ENCODE measurements at places on chromosomes 3 and 15. TPM values are rescaled to one million over a fixed set of nuclear protein-coding genes. Genes with fewer than 3 reads are reported as not detected.

IGSF10 gene
- 0.55 TPM for total RNA-seq

GRIP2 gene
- total RNA-seq: not detected

- H3K4me3 ChIP-seq: no peak overlapping the region
- H3K36me3 ChIP-seq: no peaks in the 10 kb centered on the region
These were observed 6.2 kb downstream of the P2RY1 start for GRCh38 chr3:152841131-152841530.

TTBK2 gene
- 24.7 TPM for total RNA-seq

AMIGO3 gene
- total RNA-seq: not detected

LMLN gene
- total RNA-seq: 21.1 TPM

GRCh38 chr3:25554376-25554775 is 110.3 kb downstream of the TOP2B start:
- no peak for DNase-seq
- no peaks in the 10 kb centered on the region for H3K36me3 ChIP-seq
- H3K4me3 ChIP-seq: no peak overlapping the region
- 0 out of 2 replicates have a peak, but pooled peaks cover 9% of the 10 kb centered on the region for H3K4me1 ChIP-seq
- no peak overlapping the region for H3K27ac ChIP-seq

- DNase-seq: no peak
- no peaks in the 10 kb centered on the region for H3K27me3 ChIP-seq
- H3K36me3 ChIP-seq: no peaks in the 10 kb centered on the region
These were observed 82.1 kb downstream of the CGNL1 start for GRCh38 chr15:57458356-57458781.

DNA sequence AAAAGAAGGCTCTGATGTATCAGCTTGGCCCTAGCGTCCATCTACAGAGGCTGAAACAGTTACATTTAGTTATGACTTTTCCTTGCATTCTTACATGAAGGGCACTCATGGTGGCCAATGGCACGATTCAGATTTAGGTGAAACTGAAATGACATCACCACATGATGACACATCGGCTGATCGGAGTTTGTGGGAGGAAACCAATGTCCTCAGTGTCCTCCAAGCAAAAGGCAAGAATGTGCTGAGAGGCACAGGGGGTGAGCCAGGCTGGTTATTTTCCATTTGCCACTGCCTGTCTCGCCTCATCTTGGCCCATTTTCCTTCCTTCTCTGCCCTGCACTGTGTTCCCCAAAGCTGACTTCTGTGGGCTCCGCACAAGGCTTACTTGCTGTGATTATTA is 34.4 kb downstream of the TARS3 start:
- H3K27me3 ChIP-seq: no peaks in the 10 kb centered on the region
- no peak overlapping the region for H3K27ac ChIP-seq
- DNase-seq: no peak
- no peaks in the 10 kb centered on the region for H3K36me3 ChIP-seq
- no peak overlapping the region for H3K4me3 ChIP-seq

DNA sequence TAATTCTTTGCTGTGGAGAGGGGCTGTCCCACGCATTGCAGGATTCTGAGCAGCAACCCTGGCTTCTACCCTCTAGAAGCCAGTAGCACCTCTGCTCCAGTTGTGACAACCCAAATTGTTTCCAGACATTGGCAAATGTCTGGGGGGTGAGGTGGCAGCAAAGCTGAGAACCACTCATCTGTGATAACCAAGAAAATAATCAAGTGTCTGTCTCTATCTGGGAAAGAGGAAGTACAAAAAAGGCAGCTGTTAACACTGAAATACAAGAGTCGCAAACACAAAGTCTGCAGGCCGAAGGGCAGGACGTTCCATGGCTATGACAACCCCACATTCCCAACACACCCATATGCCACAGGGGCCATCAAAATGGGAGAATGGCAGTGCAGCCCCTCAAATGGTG is 42.2 kb upstream of the GNB5 start:
- no peaks in the 10 kb centered on the region for H3K4me1 ChIP-seq
- no peak for DNase-seq
- no peak overlapping the region for H3K4me3 ChIP-seq
- H3K36me3 ChIP-seq: no peaks in the 10 kb centered on the region
- H3K27me3 ChIP-seq: no peaks in the 10 kb centered on the region

DNA sequence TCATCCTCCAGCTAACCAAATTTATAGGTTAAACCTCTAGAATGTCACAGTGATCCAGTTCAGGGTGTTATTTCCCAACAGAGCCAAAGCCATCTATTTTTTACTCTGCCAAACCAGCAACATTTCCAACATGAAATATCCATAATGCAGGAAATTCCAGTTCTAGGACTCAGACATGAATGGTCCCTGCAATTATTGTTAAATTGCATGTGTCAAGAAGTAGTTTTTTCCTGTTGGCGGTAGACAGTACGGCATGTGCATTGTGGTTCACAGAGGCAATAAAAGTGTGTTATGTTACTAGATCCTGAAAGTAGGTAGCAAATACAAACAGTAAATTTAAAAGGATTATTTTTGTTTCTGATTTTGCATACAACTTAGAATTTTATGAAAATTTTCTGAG is 215.7 kb upstream of the THBS1 start:
- H3K4me1 ChIP-seq: peaks cover 14% of the 10 kb centered on the region
- H3K36me3 ChIP-seq: no peaks in the 10 kb centered on the region
- no peak overlapping the region for H3K27ac ChIP-seq
- DNase-seq: no peak

- no peak for DNase-seq
- H3K36me3 ChIP-seq: no peaks in the 10 kb centered on the region
- H3K27me3 ChIP-seq: no peaks in the 10 kb centered on the region
- no peak overlapping the region for H3K27ac ChIP-seq
These were observed 121.3 kb upstream of the ZNF717 start for GRCh38 chr3:75906555-75907112.

- H3K36me3 ChIP-seq: no peaks in the 10 kb centered on the region
- no peak within 1 kb of the TSS for H3K4me3 ChIP-seq
- no peak for DNase-seq
- no peaks in the 10 kb centered on the region for H3K27me3 ChIP-seq
These were observed at the start of gene SH2D7 for GRCh38 chr15:78092261-78093041. TSS of gene SH2D7 (plus strand) at chr15:78092561. CDS start at chr15:78092585, 24 bp downstream.

RARRES1 gene
- total RNA-seq: 20.5 TPM

GRCh38 chr3:190169243-190169642 is 48.5 kb upstream of the P3H2 start:
- H3K4me1 ChIP-seq: no peaks in the 10 kb centered on the region
- no peak overlapping the region for H3K4me3 ChIP-seq
- no peaks in the 10 kb centered on the region for H3K36me3 ChIP-seq
- no peak for DNase-seq
- H3K27me3 ChIP-seq: no peaks in the 10 kb centered on the region

DNA sequence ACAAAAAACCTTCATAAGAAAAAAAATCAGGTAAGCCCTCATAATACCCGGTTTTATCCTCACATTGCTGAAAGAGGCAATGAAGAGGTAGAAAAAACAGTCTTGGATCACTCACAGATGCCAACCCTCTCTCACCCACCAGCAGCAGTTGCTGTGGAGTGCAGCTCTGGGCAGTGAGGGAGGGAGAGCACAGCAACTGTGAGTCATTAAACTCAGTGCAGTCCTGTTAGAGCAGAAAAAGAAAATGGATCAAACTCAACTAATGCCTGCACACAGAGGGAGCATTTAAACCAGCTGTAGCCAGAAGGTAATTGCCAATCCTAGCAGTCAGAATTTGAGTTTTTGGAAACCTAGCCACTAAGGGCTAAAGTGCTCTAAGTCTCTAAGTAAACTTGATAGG is 1050.6 kb upstream of the ALCAM start:
- no peaks in the 10 kb centered on the region for H3K4me1 ChIP-seq
- no peaks in the 10 kb centered on the region for H3K36me3 ChIP-seq
- H3K27me3 ChIP-seq: no peaks in the 10 kb centered on the region
- H3K27ac ChIP-seq: no peak overlapping the region
- no peak for DNase-seq
- H3K4me3 ChIP-seq: no peak overlapping the region

GRCh38 chr3:66428733-66429132 is 72.1 kb downstream of the LRIG1 start:
- no peak overlapping the region for H3K27ac ChIP-seq
- H3K27me3 ChIP-seq: peaks cover 4% of the 10 kb centered on the region
- DNase-seq: no peak

GRCh38 chr3:71702131-71703024 is 22.8 kb downstream of the EIF4E3 start:
- DNase-seq: no peak
- H3K4me1 ChIP-seq: no peaks in the 10 kb centered on the region
- no peaks in the 10 kb centered on the region for H3K36me3 ChIP-seq
- H3K27me3 ChIP-seq: 0 out of 2 replicates have a peak, but pooled peaks cover 2% of the 10 kb centered on the region
- no peak overlapping the region for H3K4me3 ChIP-seq

DNA sequence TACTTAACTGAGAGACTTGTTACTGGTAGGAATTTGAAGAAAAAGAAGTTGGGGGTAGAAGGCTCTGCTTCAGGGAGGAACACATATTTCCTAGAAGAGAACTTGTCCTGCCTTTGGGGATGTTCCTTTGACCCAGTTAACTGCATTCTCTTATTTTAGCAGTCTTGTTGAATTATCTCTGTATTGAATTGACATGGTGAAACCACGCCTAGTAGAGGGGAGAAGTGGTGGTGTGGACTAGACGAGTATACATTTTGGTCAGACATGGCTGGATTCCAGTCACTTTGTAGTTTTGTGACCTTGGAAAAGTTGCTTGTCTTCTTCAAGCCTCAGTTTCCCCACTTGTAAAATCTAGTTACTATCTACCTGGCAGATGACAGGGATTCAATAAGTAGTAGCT is 87.8 kb downstream of the FNDC3B start:
- no peak overlapping the region for H3K4me3 ChIP-seq
- H3K36me3 ChIP-seq: peaks cover 70% of the 10 kb centered on the region
- peaks cover 89% of the 10 kb centered on the region for H3K4me1 ChIP-seq
- H3K27me3 ChIP-seq: no peaks in the 10 kb centered on the region

OSTN gene
- not detected for total RNA-seq

GRCh38 chr3:59313365-59313764 is 263.5 kb upstream of the CFAP20DC start:
- no peak for DNase-seq
- H3K27me3 ChIP-seq: no peaks in the 10 kb centered on the region
- H3K4me1 ChIP-seq: no peaks in the 10 kb centered on the region
- no peak overlapping the region for H3K27ac ChIP-seq

All from PC-9 (cell line).